ENCODE measurements at places on chromosomes 11 and 22. TPM values are rescaled to one million over a fixed set of nuclear protein-coding genes. Genes with fewer than 3 reads are reported as not detected.

- peak; percentile 75 for DNase-seq
Observed at GRCh38 chr11:35944503-35945136, 758 bp downstream of the LDLRAD3 start.

DNA sequence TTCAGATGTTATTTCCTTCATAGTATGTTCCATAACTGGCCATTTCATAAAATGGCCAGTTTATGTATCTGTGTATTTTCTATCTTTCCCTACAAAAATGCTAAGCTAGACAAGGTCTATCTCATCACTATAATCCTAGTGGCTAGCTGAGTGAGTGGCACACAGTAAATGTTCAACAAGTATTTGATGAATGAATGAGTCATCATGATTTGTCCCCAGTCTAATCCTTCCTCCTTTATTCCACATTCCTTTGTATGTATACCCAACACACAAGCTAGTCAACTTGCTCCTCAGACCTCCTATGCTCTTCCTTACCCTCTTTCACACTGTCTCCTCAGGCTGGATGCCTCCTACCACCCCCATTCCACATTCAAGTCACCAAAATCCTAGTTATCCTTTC lies 12.5 kb downstream of the APLNR start:
- peak; percentile 58 for DNase-seq

GRCh38 chr11:95516786-95517185 lies 272.8 kb downstream of the FAM76B start:
- no peak for DNase-seq

DNA sequence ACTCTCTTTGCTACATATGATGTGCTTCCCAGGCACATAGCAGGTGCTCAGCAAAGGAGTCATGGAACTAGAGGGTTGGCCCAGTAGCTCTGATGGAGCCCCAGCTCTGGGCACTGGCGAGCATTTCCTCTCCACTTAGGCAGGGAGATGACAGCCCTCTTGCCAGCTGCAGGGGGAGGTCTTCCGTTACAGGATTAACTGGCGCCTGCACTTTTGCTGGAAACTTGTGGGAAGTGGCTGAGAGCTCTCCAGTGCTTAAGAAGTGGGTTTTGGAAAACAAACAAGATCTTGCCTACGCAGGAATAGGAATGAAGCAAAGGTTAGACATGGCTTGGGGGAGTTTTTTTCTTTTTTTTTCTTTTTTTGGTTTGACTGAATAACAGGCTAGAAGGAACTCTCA lies 75.5 kb downstream of the MICAL2 start:
- DNase-seq: peak; percentile 64

- no peak for DNase-seq
Observed at GRCh38 chr22:19376971-19377370, 54.6 kb downstream of the HIRA start.

- DNase-seq: peak; percentile 10
Observed at GRCh38 chr11:35717043-35717442, 54.5 kb downstream of the TRIM44 start.

DNA sequence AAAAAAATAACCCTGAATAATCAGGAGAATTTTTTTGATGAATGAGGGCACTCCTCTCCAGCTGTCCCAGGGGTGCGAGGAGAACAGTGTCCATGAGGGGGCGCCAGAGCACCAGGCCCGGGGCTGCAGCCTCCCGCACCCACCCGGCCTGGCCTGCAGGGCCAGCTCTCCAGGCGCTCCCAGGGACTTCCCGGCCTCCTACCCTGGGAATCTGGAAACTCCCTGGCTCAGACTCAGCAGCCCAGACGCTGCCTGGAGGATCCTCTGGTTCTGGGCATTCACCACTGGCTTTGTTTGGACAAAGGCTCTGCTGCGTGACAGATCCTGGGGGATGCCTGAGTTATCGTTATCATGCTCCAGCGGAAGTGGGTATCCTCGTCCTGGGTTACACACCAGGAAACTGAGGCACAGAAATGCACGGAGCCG lies 31.0 kb downstream of the MCM5 start:
- peak; percentile 70 for DNase-seq

GRCh38 chr11:64858467-64859263 lies 14.2 kb upstream of the CDC42BPG start:
- DNase-seq: peak; percentile 92

DNA sequence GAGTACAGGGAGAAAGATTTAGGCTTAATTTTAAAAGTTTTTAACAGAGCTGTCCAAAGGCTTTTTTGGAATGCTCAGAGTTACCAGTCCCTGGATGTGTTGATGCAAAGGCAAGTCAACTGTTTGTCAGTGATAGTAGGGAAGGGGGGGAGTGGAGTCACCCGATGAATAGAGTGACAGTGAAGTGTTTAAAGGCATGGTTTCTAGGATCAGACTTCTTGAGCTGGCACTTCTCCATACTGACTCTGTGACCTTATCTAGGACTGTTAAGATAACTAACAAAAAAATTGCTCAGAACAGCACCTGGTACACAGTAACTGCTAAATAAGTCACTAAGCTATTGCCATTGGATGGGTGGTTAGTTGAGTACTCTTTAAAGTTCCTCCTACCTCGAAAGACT lies 11.3 kb upstream of the RAG2 start:
- DNase-seq: no peak

DNA sequence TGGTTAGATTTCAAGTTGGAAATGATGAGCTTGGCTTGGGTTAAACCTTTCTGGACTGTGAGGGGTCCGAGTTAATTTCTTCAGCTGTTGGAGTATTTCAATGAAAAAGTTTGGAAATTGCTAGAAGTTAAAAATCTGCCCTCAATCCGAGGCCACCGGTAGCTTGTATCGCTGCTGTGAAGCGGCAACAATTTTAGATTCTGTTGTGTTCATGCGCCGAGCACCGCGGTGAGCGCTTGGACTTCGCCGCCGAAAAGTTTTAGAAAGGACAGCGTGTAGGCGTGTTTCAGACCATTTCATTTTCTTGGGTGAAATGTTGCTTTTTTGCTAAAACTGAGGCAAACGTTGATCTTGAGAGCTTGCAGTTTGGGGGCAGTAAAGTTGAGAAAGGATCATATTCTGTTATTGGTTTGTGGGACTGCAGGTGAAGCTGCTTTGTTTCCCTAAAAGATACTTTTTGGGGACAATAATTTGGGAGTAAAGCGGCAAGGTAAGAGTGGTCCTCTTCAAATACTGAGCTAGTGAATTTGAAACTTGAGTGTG lies 928 bp downstream of the FBXO7 start:
- DNase-seq: no peak

- peak; percentile 92 for DNase-seq
Observed at GRCh38 chr11:130002352-130002845, at the start of gene PRDM10. Gene PRDM10, minus strand, starts transcription at chr11:130002835. Its CDS starts 41,871 bp downstream, at chr11:129960964.

CATSPER1 gene
- 0.75 TPM for total RNA-seq
